ENCODE measurements at places on chromosomes 13 and 19.

DNA sequence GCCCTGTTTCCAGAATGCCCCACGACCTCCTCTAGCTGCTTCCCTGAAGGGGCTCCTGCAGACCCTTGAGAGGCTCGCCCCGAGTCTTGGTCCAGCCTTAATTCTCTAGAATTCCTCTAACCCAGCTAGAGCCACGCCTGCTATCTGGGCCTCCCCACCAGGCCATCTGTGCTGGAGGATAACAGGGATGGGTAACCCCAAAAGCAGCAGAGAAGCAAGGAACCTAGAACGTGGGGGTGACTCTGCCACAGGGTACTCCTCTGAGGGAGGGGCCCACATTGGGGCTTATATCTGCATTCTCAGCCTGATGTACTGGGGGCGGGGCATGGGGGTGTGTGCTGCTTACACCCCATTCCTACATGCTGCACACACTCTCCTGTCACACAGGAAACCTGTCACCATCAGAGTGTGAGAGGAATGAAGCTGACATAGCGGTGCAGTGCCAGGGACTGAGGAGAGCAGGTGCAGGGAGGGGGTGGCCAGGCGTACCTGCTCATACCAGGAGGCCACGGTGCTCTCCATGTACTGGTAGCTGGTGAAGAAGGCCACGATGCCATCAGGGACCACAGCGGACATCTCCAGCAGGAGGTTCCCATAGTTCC lies 13.8 kb downstream of the KLC3 start:
- no peak for DNase-seq

- DNase-seq = peak; percentile 11
Observed at GRCh38 chr13:32381539-32381938, 46.4 kb downstream of the N4BP2L1 start.

DNA sequence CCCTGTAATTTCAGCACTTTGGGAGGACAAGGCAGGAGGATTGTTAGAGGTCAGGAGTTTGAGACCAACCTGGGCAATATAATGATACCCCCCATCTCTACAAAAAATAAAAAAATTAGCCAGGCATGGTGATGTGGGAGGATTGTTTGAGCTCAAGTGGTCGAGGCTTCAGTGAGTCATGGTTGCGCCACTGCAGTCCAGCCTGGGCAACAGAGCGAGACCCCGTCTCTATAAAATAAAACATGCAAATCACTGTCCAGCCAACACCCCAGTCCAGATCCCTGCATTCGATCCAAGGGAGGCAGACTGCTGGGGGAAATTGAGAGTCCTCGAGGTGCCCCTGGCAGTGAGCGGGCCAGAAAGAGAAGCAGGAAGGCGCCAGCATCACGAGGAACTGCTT lies 7.0 kb downstream of the CYTH2 start:
- DNase-seq = no peak

GRCh38 chr19:41588497-41589209 lies 12.7 kb downstream of the CEACAM21 start:
- peak; percentile 43 for DNase-seq

- no peak for DNase-seq
Observed at GRCh38 chr13:105538346-105538745, 997.1 kb downstream of the EFNB2 start.

All from renal cortex interstitium (tissue), 15 donors.